ENCODE measurements at places on chromosomes 2 and 18.

DNA sequence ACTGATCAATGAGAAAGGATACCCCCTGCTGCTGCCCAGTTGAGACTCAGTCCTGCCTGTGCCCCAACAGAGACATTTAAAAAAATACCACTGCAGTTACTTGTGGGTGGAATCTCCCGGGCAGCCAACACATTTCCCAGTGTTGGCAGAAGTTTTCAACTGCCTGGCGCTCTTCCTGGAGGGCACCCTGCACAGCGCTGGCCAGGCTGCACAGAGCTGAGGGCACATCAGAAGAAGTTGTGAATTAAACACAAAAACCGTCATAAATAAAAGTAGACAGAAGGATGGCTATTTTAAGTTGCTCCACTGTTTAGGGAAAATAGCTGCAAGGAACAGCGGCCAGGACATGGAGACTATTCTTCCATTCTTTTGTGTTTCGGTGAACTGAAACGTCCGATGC, 110.2 kb upstream of the THOC1 start:
- no peak for DNase-seq

DNA sequence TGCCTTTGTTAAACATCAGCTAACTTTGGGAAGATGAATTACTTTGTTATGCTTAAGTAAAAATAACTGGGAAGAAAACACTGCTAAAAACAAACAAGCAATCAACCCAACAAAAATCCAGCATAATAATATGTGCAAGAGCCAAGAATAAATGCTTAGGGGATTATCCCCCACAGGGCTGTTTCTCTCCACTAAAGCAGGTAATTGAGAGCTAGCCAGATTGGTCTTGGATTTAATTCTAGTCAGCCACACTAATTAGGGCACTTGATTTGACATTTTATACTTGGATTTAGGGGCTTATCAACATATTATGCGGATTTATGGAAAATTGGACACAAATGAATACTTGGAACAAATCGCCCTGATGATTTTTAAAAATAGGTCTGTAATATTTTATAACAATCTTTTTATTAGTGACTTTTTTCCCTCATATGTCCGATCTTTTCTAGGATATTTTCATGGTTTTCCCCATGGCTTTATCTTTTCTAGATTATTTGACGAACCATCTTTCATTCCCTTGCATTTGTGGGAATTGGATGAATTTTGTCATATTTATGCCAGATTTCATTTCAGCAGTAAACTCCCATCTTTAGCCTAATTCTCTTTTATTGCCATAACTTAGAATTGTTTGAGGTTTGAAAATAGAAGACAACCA, 199.1 kb upstream of the NXPH2 start:
- DNase-seq = no peak

DNA sequence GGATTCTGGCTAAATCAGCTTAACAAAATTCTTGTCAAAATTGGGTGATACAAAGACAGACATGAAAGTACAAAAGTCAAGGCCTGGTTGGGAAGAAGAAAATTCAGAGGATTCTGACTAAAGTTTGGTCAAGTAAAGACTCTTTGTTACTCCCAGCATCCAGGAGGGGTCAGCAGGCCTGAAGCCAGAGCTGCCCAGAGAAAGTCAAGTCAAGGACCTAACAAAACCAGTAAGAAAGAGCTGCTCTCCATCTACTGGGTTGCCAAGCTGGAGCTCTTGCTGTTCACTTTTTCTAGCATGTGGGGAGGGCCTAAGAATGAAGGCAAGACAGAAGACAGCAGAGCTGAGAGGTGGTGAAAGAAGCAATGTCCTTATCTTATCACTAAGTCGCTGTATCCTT, 143.3 kb downstream of the C1D start:
- no peak for DNase-seq

GRCh38 chr18:45826084-45826483, 609 bp downstream of the SIGLEC15 start:
- DNase-seq = no peak

- DNase-seq = no peak
Measured at GRCh38 chr2:67215214-67216055, 181.7 kb upstream of the ETAA1 start.

DNA sequence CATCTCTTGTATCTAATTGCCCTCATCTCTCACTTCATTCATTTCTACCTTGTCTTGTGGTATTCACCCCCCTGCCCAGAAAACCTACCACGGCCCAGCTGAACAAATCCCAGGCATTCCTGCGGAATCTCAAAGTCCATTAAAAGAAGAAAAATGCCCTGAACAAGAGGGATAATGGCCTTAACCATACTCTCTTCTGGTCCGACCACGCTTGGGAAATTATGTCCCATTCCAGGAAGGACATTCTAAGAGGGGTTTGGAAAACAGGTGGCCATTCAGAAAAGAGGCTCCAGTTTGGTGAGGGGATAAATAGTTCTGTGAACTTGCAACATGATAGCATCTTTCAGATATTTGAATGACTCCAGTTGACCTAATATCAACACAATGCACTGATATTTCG, 349.9 kb upstream of the ZNF521 start:
- DNase-seq = no peak

- DNase-seq = no peak
Measured at GRCh38 chr2:217926801-217927200, 76.0 kb downstream of the TNS1 start.

GRCh38 chr18:8673256-8674209, 31.8 kb upstream of the MTCL1 start:
- no peak for DNase-seq

DNA sequence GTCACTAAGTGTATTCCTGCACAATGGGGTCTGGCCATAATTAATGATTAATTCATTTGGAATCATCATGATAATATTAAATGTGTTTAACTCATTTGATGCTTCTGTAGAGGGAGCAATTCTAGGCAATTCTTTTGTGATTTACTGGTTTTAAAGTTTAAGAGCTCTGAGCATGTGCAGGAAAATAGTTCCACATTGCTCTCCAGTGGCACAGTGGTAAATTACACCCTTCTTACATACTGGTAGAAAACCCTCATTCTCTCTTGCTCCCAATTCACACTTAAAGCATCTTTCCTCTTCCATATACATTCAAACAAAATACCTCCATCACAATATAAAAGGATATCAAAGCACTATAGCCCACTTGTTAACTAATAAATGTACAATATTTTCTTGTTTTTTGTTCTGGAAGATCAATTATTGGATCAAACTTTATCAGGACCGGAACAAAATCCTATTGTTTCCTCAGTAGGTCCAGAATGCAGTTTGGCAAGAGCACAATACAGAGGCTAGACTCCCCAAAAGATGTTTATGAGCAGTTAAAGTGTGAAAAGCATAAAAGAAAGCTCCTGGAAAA, 844.3 kb downstream of the MBD2 start:
- DNase-seq = no peak

GRCh38 chr18:63317556-63317946, 2.0 kb downstream of the BCL2 start:
- no peak for DNase-seq

GRCh38 chr2:232348936-232349335, 29.6 kb upstream of the ALPP start:
- no peak for DNase-seq

GRCh38 chr2:3324036-3324386, 53.6 kb downstream of the EIPR1 start:
- no peak for DNase-seq

DNA sequence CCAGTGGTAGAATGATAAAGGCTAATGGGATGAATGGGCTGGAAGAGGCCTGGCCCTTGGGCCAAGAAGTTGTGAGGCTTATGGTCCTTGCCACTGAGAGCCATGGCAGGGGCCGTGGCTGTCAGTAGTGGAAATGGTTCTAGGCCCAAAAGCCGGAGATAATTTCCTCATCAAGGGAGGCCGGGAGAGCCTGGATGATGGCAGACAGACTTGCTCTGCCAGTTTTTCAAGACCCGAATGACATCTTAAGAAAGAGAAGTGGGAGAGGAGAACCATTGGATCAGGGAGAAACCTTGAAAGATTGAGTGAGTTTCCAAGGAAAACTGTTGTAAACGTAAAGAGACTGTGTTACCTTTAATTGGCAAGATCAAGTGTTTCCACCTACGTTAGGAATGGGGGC, 46.3 kb upstream of the VPS54 start:
- DNase-seq = no peak

DNA sequence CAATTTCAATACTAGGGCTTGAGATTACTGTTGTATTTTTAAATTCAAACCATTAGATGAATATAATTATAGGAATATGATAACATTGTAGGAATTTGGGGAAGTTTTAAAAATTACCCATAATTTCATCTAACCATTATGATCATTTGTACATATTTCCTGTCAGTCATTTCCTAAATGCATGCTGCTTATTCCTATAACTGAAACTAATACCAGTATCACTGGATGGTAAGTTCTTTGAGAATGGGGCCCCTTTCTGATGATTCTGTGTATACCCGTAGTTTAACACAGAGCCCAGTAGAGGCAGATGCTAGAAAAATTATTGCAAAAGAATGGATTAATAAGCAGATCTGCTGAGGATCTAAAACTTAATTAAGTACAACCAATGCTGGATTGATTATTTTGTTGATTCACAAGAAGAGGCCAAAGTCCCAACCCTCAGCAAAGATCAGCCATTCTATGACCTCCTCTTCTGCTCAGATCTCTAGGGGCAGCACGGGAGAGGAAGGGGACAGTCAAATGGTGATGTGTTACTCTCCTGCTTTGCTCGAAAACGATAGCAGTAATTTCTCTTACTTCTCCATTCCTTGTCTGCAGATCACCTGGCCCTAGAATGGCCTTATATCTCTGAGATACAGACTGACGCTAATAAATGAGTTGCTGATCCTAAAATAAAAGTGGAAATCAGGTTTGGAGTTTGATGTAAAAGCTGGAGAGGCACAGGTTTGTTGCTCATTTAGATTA, 69.5 kb upstream of the PELI1 start:
- no peak for DNase-seq

- DNase-seq = no peak
Measured at GRCh38 chr2:71780162-71780561, 326.8 kb downstream of the DYSF start.

GRCh38 chr2:151237422-151238025, 24.1 kb downstream of the RBM43 start:
- DNase-seq = peak; percentile 4

- DNase-seq = no peak
Measured at GRCh38 chr2:9086465-9086864, 83.0 kb upstream of the MBOAT2 start.

- DNase-seq = no peak
Measured at GRCh38 chr2:168345601-168346000, 98.2 kb upstream of the STK39 start.

GRCh38 chr2:165022781-165023180, 67.5 kb upstream of the SLC38A11 start:
- no peak for DNase-seq

DNA sequence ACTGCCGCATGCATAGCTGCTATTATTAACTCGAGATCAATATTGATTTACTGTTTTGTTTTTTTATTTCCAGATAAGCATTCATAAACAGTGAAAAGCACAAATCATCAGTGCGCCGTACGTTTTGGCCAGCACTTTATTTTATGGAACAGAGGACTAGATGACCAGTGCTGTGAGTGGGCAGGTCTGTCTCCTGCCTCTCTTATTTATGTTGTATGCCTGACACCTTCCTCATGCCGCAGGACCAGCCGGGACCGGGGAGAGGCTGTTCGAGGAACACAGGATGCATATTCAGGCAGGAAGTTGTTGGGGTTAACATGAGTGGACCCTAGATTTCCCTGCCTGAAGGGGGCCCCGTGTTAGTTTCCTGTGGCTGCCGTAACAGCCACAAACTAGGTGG, 72.6 kb downstream of the AGAP1 start:
- no peak for DNase-seq

- no peak for DNase-seq
Measured at GRCh38 chr2:128644718-128645256, 326.1 kb upstream of the HS6ST1 start.

GRCh38 chr18:61503688-61504087, 170.5 kb downstream of the CDH20 start:
- no peak for DNase-seq

- DNase-seq = no peak
Measured at GRCh38 chr2:232884549-232885263, 14.6 kb downstream of the SNORC start.

GRCh38 chr2:181178823-181179412, 198.5 kb downstream of the UBE2E3 start:
- DNase-seq = peak; percentile 50

DNA sequence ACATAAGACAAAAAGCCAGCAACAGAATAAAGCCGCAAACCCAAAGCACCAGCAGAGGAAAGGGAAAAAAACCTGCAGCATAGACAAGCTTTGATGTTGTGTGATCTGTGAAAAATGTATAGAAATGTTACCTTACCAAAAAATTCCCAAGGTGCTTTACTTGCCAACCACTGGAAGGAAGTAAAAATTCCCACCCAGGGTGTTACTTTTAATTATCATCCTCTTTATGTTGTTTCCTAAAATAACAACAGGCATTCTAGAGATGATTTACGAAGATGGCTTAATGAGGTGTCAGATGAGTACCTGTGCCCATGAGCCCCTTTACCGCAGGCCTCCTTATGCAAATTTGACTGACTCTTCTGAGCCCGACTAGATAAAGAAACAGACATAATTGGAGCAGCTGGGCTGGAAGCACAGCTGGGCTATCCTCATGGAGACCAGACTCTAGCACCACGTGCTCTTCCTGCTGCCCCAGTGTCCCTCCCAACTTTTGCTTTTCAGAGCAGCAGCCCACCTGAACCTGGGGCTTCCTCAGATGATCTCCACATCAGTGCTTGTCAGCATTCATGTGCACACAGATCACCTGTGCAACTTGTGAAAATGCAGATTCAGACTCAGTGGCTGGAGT, 41.5 kb downstream of the SRSF7 start:
- peak; percentile 54 for DNase-seq

GRCh38 chr2:25912851-25913695, 34.8 kb upstream of the ASXL2 start:
- no peak for DNase-seq

GRCh38 chr2:64654063-64654811, 524 bp upstream of the SERTAD2 start:
- peak; percentile 62 for DNase-seq

GRCh38 chr2:112031473-112032223, 23.4 kb upstream of the TMEM87B start:
- no peak for DNase-seq

GRCh38 chr18:36813101-36813775, 15.6 kb downstream of the TPGS2 start:
- no peak for DNase-seq

DNA sequence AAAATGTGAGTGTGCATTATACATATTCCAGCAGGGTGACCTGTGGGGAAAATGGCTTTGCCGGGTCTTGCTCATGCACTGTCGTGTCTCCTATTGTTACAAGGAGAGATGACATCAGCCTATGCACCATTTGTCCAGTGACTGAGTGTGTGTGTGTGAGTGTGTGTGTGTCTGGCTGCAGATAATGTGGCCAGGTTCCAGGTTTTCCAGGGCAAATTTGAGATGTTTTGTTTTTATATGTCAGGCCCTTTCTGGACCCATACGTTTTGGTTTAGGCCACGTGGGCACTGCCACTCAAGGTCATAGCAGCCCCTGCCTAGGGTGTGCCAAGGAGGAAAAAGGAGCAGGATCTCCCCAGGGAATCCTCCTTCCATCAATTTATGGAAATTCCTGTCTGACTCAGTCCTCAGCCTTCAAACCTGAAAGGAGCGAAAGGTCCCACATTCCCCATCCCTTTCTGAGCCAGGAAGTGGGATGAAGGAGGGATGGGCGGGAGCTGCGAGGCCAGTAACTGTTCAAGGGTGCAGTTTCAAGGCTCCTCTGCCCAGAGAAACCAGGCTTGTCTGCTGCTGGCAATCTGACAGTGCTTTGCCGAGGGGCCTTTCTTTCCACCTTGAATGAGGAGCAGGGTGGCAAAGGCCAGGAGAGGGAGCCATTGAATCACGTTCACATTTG, 93.0 kb upstream of the SMAD2 start:
- peak; percentile 11 for DNase-seq

- no peak for DNase-seq
Measured at GRCh38 chr2:45637440-45637839, 14.0 kb upstream of the PRKCE start.

Data from activated CD4-positive, alpha-beta T cell treated with anti-CD3 and anti-CD28 coated beads, Interleukin-2, amount 50 U/mL, for 48 hours (primary cell).